ENCODE measurements at places on chromosomes 4 and X.
A peak's percentile ranks its signal among the peaks of the same experiment; 100 is the strongest.

DNA sequence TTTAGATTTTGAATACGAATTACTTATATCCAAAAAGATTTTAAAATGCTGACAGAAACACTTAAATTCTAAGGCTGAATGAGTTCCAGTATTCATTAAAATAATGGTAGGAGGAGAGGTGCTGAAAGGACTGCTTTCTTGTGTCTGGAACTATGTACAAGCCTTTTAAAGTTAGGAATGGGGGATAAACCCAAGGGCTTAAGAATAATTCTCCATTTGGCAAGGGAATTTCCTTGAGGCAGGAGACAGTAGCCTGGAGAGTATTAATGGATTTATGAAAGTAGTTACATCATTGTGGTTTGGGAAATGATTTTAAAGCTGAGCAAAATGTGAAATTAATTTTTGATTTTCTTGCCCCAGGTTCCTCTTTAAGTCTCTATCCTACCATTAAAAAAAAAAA is 266.5 kb upstream of the KCNIP4 start:
- DNase-seq = no peak

- DNase-seq = peak; percentile 48
Observed at GRCh38 chr4:73021634-73022033, 47.9 kb downstream of the COX18 start.

GRCh38 chr4:19776021-19776459 is 475.7 kb upstream of the SLIT2 start:
- DNase-seq = no peak

- DNase-seq = no peak
Observed at GRCh38 chrX:97060020-97060419, 176.3 kb downstream of the RPA4 start.

- DNase-seq = no peak
Observed at GRCh38 chrX:22575161-22575845, 302.6 kb downstream of the CBLL2 start.

DNA sequence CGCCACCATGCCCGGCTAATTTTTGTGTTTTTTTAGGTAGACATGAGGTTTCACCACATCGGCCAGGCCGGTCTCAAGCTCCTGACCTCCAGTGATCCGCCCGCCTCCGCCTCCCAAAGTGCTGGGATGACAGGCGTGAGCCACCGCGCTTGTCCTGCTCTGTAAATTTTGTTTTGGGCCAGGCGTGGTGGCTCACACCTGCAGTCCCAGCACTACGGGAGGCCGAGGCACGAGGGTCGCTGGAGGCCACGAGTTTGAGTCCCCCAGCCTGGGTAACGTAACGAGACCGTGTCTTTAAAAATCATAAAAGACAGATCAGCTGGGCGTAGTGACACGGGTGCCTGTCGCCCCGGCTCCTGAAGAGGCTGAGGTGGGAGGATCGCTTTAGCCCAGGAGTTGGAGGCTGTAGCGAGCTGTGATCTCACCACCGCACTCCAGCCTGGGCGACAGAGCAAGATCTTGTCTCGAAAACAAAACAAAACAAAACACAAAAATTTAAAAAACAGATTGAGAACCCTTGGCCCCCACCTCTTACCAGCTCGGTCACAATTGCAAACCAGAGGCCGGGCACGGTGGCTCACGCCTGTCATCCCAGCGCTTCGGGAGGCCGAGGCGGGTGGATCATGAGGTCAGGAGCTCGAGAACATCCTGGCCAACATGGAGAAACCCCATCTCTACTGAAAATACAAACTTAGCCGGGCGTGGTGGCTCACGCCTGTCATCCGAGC is 34.0 kb upstream of the PPP2R3B start:
- DNase-seq = no peak

- DNase-seq = no peak
Observed at GRCh38 chr4:137601934-137602333, 69.6 kb upstream of the PCDH18 start.

DNA sequence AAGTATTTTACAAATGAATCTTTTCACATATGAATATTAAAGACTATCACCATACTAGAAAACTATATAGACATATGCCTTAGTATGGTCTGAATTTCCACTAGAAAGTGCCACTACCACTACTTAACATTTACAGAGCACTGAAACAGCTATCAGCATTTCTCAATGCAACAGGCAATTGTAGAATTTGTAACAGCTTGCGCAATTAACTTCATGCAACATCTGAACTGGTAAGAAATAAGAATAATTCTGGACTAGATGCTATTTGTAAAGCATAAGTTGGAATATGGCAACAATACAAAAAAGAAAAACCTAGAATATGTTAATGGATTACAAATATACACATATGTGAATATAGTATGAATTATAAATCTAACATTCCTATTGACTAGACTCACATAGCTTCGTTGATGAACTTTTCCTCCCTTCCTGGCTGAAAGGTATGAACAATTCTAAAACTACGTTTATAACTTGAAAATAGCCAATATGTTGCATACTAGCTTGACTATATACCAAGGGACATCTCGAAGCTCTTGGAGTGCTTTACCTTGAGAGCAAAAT is 82.0 kb downstream of the ATP8A1 start:
- DNase-seq = no peak

DNA sequence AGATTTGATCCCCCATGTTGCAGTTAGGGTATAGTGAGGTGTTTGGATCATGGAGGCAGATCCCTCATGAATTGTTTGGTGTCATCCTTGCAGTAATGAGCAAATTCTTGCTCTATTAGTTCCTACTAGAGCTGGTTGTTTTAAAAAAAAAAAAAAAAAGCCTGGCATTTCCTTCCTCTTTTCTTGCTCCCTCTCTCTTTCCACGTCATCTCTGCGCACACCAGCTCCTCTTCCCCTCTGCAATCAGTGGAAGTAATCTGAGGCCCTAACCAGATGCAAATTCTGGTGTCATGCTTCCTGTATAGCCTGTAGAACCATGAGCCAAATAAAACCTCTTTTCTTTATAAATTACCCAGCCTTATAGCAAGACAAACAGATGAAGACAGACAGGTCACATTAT is 24.5 kb downstream of the WDR17 start:
- no peak for DNase-seq

GRCh38 chrX:72662020-72662747 is 51.9 kb downstream of the PHKA1 start:
- no peak for DNase-seq

- DNase-seq = no peak
Observed at GRCh38 chr4:88962396-88962795, 94.6 kb downstream of the FAM13A start.

GRCh38 chr4:180942367-180942916 is 1300.8 kb upstream of the TENM3 start:
- no peak for DNase-seq

- no peak for DNase-seq
Observed at GRCh38 chrX:953879-954482, 258.5 kb downstream of the CRLF2 start.

GRCh38 chrX:29707088-29707487 is 508.3 kb upstream of the MAGEB2 start:
- DNase-seq = no peak

DNA sequence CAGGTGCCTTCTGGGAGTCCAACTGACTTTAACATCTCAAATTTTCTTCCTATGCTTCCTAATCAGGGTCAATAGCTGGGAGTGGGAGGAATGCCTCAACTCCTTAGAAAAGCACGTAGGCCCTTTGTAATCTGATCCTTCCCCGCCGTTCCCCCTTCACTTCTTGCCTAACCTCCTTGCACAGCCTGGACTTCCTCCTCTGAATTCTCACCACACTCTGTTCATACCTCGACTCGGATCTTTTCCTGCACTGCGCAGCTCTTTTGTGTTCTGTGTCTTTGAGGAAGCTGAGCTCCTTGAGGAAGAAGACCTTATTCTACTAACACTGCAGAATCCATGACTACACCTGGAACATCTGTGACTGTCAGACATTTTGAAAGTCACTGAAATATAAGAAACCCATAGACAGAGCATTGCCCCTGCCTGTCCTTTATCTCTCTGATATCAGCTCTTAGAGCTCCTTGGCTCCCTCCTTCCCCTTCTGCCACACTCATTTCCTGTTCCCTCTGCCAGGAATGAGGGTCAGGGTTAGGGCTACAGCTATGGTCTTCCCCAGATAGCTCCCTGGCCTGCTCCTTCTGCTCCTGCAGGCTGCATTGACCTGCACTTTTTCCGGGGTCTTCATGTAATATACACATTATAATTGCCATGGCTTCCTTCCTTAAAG is 140.2 kb upstream of the LDB2 start:
- no peak for DNase-seq

DNA sequence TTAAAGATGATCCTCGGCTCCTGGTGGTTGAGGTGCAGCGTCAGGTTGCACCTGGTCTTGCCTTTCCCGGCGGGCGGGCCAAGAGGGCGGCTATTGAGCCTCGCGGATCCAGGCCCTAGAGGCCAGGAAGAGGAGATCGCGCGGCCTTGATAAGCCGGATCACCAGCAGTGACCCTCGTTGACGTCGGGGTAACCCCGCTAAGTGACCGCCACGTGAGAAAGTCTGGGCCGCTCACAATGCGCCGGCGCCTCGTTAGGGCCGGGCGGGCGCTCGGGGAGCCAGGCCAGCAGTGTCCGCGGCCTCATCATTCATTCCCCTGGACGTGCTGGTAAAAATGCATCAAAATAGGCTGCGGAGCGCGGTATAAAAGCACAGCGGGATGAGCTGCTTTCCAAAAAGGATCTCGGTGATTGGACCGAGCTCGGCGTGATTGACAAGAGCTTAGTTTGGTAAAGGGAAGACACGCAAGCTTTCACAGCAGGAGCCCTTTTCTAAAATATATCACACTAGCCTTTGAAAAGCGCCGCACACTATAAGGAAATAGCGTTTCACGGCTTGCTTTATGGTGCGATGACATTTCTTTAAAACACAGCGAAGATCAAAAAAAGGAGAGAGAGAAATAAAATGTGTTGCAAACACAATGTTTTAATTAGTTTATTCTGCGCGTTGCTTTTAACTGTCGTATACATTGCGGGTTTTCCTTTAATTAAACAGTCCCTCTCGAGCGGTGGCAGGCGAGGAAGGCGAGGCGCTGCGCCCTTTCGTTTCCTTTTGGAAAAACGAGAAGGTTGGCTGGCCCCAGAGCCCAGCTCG is 15.9 kb upstream of the ZIC3 start:
- no peak for DNase-seq

- peak; percentile 7 for DNase-seq
Observed at GRCh38 chr4:24395937-24396336, 188.4 kb downstream of the DHX15 start.

- no peak for DNase-seq
Observed at GRCh38 chr4:187276736-187277408, 553.2 kb upstream of the FAT1 start.

DNA sequence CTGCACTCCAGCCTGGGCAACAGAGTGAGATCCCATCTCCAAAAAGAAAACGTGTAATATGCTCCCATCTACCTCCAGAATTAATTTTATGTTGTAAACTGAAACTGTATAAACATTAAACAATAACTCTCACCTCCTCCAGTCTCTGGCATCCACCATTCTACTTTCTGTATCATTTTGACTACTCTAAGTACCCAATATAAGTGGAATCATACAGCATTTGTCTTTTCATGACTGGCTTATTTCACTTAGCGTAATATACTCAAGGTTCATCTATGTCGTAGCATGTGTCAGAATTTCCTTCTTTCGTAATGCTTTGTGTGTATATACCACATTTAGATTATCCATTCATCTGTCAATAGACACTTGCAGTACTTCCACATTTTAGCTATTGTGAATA is 20.6 kb downstream of the F8 start:
- DNase-seq = no peak

GRCh38 chr4:104025251-104025650 is 305.5 kb upstream of the TACR3 start:
- DNase-seq = no peak

DNA sequence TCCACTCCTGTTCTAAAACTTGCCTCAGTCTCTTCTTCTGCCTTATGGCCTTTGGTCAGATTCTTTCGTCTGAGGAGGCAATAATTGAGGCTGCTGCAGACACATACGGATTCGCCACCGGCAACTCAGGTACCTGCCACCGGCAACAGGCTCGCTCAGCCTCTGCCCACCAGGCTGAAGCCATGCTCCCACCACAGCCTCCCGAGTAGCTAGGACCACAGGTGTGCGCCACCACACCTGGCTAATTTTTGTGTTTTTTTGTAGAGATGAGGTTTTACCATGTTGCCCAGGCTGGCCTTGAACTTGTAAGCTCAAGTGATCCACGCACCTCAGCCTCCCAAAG is 26.6 kb downstream of the TNIP2 start:
- DNase-seq = no peak

DNA sequence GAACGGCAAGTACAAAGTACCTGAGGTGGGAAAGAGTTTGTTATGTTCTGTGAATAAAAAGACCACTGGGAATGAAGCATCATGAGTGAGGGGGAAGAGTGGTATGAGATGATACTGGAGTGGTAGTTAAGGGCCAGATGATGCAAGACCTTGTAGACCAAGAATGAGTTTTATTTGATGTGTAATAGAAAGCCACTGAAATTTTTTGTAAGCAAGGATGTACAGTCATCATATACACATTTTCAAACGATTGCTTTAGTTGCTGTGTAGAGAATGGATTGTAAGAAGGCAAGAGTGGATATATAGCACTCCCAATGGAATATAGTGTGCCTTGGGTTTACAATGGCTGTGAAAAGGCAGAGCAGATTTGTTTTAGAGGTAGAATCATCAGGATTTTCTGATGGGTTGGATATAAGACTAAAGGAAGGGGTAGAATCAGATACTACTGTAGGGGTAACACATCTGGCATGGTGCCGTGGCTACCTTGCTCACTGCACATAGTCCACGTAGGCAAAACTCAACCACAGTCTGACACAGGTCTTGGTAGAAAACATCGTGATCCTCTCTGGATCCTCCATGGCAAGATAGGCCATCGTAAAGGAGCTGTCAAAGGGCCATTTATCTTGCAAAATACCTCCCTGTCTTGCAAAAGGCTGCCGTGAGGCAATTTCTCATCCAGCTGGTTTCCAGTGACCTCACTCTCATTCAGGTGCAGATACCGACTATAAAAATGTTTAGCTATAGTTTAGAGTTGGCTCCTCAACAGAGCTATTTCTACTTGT is 14.9 kb downstream of the TIFA start:
- DNase-seq = no peak

DNA sequence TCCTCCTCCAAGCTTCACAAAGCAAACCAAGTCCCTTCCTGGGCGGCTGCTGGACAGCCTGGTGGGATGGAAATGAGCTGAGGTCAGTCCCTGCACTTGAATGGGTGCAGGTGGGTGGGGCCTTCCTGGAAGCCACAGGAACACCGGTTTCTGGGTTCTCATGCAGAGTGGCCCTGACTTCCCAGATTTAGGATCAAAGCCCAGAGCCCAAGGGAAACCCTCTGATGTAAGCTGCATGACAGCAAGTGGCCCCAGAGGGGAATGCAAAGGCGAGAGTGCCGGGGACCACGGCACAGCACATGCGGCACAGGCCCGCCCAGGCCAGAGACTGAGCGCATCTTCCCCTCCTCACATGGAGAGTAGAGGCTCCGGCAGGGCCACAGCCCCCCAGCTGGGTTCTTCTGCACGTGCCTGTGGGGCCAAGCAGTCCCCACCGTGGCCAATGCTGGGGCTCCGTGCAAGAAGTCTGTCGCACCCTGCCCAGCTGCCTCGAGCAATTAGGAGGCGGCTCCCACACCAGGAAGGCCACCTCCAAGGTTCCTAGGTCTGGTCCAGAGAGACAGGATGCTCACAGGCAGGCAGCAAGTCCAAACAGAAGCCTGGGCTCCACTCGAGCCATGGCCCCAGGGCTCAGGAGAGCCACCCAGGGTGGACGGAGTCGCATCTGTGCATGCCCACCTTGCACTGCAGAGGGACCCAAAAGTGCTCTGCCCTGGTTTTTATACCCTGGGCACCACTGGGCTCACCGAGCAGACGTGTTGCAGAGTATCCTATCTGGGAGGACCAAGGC is 83.0 kb downstream of the HTRA3 start:
- DNase-seq = no peak

Data from HT-29 (cell line).